ENCODE measurements at places on chromosomes 3 and 15.

DNA sequence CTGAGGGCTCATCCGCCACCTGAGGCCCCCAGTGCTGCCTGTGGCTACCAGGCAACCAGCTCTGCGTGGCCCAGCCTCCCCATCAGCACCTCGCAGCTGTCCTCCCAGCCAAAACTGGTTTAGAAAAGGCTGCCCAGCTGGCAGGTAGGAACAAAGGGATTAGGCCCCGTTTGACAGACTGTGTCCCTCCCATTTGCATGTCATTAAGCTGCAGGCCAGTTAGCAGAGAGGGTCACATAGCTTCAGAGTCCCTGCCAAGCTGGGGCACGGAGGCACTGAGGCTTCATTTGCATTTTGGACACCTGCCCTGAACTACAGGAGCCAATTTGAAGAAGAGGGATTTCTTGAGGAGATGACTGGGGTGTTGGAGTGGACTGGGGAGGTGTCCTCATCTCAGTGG lies 177.9 kb downstream of the TLE3 start:
- no peak for DNase-seq

- DNase-seq = no peak
Observed at GRCh38 chr3:137081711-137082110, 123.9 kb downstream of the IL20RB start.

DNA sequence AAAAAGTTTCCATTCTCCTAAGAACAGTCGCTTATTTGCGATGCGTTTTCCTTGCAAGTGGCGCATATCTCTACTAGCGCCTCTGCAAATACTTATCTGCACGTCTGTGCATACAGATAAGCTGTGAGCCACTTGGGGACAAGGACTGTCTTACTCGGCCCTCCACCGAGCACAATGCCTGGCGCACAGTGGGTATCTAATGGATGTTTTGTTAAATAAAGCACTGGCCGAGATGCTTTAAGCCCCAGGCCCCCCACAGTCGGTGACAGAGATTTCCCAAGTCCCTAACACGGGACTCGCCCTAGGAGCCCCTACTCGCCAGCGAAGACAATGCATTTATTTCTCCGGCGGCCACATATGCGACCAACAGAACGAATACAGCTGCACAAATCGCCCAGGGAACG lies 503 bp downstream of the HLTF start:
- no peak for DNase-seq

- DNase-seq = no peak
Observed at GRCh38 chr15:101686718-101687117, 34.5 kb upstream of the TM2D3 start.

DNA sequence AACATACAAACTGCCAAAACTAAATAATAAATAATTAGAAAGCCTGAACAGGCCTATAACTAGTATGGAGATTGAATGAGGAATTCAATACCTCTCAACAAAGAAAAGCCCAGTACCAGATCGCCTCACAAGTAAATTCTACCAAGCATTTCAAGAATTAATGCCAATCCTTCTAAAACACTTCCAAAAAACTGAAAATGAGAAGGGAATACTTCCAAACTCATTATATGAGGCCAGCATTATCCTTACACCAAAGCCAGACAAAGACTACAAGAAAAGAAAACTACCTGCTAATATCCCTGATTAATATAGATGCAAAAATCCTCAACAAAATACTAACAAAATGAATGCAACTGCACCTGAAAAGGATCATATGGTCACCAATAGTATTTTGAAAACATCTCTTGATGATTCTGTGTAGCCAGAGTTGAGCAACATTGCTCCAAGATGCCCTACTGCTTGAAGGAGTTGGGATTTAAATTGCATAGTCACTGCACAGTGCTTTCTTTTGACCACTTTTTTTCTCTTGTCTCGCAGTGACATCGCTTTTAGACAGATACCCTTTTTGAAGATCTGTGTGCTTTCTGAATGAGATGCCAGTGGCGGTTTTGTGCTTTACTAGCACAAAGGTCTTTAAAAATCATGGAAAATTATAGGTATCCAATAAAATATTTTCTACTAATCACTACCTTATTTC lies 487.2 kb upstream of the RASGRP1 start:
- DNase-seq = no peak

- no peak for DNase-seq
Observed at GRCh38 chr3:150303768-150304167, 104.3 kb upstream of the TSC22D2 start.

DNA sequence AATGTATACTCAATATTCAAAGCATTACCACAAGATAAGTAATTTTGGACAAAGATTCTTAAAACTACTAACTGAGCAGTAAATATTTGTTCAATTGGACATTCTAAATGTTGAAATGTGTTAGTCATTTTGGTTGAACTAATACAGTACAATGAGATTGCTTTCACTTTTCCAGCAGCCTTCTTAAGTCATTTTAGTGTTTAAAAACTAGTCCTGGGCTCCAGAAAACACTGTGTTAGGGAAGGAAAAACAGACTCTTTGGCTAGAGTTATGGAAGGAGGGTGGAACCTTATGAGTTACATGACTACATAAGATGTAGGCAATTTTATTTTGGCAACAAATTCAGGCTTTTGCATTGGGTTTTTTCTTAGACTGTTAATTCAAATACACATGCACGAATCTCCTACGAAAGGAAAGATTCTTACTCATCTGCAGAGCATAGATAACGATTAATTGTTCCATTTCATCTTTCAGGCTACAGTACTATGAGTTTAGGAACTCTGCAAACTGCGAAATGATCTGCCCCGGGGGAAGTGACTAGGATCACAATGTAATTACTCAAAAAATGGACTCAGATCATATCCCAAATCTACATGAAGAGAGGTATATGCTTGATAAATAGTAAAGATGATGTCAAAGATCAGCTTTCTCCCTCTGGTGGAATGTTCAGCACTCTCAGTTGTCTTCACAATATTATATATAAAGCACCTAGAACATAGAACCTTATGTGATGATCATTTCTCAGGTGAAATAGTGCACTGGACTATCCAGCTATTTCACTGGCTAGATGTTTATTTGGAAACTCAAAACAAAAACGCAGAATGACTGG lies 492.8 kb upstream of the MDFIC2 start:
- no peak for DNase-seq

- DNase-seq = no peak
Observed at GRCh38 chr3:99087277-99087676, 185.8 kb upstream of the DCBLD2 start.

GRCh38 chr15:62390791-62391640 lies 225.9 kb upstream of the C2CD4B start:
- DNase-seq = no peak

DNA sequence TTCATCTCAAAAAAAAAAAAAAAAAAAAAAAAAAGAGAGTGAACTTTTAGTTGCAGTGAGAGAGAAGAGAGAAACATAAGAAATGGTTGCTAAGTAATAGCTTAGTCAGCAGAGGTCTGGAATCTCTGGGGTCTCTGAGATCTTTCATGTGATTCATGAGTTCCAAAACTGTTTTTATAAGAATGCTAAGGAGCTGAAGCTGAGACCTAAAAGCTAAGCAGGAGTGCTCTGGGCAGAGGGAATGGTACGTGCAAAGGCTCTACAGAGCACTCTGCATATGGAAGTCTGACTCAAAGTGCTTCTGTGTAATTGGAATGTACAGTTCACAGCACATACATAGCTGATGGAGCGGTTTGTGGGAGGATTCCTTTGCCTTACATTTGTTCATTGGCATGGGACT lies 66.3 kb upstream of the LRIG1 start:
- no peak for DNase-seq

DNA sequence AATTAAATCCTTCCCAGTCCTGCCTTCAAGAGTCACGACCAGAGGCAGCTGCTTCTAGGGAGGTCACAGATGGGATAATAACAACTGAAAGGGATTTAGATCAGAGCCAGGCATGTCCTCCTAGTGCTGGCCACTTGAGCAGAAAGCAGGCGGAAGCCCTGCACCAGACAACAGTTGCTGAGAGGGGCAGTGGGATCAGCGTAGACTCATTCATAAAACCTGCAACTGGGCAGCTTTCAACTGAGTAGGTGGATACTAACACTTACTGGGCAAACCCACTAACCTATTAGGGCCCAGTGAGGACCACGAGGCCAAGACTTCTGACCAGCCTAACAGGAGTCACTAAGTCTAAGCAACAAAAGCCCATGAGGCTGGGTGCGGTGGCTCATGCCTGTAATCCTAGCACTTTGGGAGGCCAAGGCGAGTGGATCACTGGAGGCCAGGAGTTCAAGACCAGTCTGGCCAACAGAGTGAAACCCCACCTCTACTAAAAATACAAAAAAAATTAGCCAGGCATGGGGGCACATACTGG lies 67.0 kb downstream of the DAPK2 start:
- DNase-seq = peak; percentile 39

- DNase-seq = no peak
Observed at GRCh38 chr15:74954515-74954914, 2.1 kb downstream of the RPP25 start.

DNA sequence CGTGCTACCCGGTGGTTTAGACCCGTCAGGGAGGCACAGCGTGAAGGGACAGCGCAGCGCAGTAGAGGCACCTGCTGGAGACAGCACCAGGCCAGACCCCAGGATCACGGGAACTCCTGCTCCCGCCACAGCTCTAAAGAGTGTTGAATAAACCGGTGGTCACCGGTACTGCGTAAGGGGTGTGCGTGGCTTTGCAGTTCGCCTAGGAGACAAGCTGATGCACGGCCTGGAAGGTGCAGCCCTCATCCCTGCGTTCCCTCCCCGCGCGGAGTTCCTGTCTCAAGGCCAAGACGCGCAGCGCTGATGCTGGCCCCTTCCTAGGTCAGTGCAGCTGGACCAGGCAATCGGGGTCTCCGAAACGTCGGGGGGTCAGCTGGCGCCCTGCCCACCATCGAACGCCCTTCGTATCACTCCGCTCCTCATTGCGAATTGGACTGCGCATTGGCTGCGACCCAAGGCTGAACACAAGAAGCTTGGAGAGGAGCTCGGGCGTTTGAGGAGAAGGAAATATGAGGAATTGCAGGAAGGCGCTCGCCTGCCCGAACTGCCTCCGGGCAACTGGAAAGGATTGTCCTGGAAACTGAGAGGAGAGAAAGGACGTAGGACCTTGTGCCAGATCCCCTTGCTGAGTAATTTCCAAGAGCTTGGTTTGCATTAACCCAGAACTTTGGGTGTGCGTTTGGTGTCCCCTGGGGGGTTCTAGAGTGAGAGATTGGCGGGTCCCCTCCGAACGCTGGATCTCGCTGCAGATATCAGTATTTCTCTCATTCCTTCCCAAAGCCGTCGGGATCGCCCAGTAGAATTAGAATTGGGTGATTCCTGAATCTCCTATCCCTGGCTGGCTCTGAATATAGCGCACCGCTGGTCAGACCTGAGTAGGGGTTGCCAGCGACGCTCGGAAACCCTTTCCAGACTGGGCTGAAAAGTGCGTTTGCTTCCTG lies 2.3 kb upstream of the SOX14 start:
- DNase-seq = no peak

DNA sequence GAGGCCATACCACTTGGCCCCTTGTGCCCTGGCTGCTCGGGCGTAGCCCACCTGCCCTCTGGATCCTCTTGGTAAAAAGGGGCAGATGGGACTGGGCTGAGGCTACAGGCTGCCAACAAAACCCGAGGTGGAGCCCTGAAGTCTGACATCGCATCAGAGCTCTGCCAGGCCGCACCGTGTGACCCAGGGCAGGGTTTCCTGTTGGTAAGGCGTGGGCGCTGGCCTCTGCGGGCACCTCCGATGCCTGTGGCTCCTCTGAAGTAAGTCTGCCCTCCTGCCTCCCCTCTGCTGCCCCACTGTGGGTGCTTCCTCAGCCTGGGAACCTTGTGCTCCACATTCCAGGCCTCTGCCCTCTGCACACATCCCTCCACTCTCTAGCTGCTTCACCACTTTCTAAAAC lies 8.9 kb downstream of the CHDH start:
- no peak for DNase-seq

- DNase-seq = no peak
Observed at GRCh38 chr3:122484985-122485384, 29.8 kb downstream of the KPNA1 start.

GRCh38 chr3:167187221-167187620 lies 192.9 kb downstream of the ZBBX start:
- no peak for DNase-seq

Data from C1 segment of cervical spinal cord (tissue), 14 donors.